Osteocyte (in vitro differentiated cells): ENCODE measurements at places on chromosomes 7 and 10. TPM values are rescaled to one million over a fixed set of nuclear protein-coding genes. Genes with fewer than 3 reads are reported as not detected.

GRCh38 chr10:74329873-74330272 is 178.9 kb downstream of the ADK start:
- H3K27me3 ChIP-seq, result no peaks in the 10 kb centered on the region
- H3K4me3 ChIP-seq, result no peak overlapping the region

DNA sequence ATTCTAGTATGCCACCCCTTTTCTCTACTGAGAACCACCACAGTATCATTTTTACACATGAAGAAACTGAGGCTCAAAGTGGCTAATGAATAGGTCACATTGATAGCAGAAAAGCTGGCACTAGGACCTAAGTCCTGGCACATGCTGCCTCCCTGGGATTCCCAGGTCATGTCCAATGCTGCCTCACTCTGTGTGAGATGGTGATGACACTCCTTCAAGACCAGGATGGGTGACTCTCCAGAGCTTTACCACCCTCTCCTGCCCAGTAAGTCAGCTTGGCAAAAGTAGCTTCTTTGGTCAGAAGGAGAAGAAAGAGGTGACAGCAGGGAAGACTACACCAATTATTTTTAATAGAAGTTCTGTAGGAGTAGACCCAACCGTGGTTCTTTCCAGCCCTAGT is 13.3 kb upstream of the AKR1B10 start:
- H3K4me1 ChIP-seq, result peaks cover 12% of the 10 kb centered on the region
- H3K4me3 ChIP-seq, result no peak overlapping the region
- no peaks in the 10 kb centered on the region for H3K36me3 ChIP-seq
- H3K27ac ChIP-seq, result no peak overlapping the region
- H3K27me3 ChIP-seq, result peaks cover 2% of the 10 kb centered on the region
- DNase-seq, result no peak

- H3K4me1 ChIP-seq, result peaks cover 1% of the 10 kb centered on the region
- H3K4me3 ChIP-seq, result no peak overlapping the region
- peaks cover 2% of the 10 kb centered on the region for H3K36me3 ChIP-seq
- H3K27me3 ChIP-seq, result no peaks in the 10 kb centered on the region
- DNase-seq, result no peak
These were observed 116.6 kb downstream of the INPP5A start for GRCh38 chr10:132654121-132654571.

DNA sequence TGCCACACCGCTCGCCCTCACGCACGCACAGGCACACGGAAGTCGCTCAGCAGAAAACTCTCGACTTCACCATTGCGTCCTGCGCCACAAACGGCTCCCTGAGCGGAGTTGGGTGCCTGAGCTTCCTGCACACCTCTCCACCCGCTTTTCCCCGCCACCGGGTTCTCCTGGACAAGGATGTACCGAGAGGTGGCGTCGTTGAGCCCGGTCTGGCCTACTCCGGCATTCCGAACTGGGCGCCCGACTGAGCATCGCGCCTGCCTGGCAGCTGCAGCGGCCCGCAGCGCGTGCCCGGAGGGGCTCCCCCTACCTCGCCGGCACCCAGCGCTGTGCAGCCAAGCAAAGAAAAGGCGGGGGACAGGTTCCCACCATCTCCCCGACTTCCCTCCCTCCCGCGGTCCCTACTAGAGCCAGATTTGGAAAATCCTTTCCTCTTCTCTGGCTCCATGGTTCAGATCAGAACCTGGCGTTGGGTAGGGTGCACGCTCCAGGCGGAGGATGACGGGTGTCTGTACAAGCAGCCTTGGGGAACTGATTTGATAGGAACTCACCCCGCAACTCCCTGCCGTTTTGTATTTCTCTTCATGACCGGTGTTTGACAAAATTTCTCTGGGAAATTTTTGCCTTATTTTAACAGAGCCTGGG is 1.7 kb downstream of the SORCS3 start:
- H3K36me3 ChIP-seq, result no peaks in the 10 kb centered on the region
- no peak for DNase-seq
- H3K4me3 ChIP-seq, result no peak overlapping the region
- peaks cover 53% of the 10 kb centered on the region for H3K27me3 ChIP-seq
- no peak overlapping the region for H3K27ac ChIP-seq

NUPR2 gene
- not detected in 2 replicates for total RNA-seq

NUTM2A gene
- total RNA-seq, result 1.2 and 1.5 TPM in 2 replicates
